ENCODE measurements at places on chromosomes 3 and 15. TPM values are rescaled to one million over a fixed set of nuclear protein-coding genes. Genes with fewer than 3 reads are reported as not detected.
A peak's percentile ranks its signal among the peaks of the same experiment; 100 is the strongest.

DNA sequence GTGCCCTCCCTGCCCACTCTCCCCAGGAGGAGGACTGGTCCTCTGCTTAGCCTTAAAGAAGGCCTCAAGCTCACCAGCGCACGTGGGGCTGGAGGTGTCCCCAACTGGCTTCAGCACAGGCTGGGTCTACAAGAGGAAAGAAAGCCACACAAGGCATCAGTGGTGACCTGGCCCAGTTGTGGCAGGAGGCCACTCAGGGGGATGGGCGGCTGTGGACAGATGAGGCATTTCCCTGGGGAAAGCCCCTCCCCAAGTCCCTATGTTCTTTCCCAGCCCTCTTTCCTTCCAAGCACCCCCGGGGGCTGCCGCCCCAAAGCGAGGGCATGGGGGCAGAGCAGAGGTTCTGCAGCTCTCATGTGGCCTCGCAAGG is 155.2 kb upstream of the TLE3 start:
- no peak for DNase-seq

CORO2B gene
- 6.2 TPM for total RNA-seq

DNA sequence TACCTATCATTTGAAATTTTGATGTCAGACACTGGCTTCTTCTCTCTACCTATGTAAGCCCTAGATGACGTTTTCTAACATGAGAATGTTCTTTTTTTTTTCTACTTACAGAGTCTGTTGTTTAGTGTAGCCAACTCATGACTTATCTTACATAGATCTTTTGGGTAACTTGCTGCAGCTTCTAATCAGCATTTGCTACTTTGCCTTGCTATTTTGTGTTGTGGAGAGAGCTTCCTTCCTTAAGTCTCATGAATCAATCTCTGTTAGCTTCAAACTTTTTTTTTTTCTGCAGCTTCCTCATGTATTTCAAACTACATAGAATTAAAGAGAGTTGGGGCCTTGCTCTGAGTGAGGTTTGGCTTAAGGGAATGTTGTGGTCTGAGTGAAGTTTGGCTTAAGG is 568.7 kb upstream of the BCHE start:
- DNase-seq = peak; percentile 1

CEMIP gene
- 3.6 TPM for total RNA-seq

- no peak for DNase-seq
Observed at GRCh38 chr3:123201223-123201556, 553 bp upstream of the SEC22A start.

GRCh38 chr3:157588386-157589060 is 85.3 kb upstream of the VEPH1 start:
- DNase-seq = no peak

- DNase-seq = peak; percentile 80
Observed at GRCh38 chr3:186882881-186883685, 40.6 kb downstream of the ADIPOQ start.

DNA sequence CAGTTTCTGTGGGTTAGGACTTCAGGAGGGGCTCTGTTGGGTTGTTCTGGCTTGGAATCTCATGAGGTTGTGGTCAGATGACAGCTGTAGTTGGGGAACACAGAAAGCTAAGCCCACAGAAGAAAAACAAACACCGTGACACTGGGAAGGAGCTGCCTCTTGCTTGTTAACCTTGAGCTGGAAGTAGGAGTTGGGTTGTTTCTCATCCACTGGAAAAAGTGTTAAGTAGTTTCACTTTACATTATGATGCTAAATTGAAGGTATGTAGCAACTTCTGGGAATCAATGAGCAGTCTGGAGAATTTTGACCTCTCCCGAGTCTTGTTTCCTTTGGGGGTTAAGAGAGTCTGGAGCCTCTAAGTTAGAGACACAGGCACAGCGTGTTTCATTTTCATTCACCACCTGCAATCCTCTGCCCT is 20.4 kb downstream of the HACD3 start:
- DNase-seq = peak; percentile 80

- peak; percentile 57 for DNase-seq
Observed at GRCh38 chr3:194489736-194490612, 3.2 kb upstream of the ATP13A3 start.

ACTC1 gene
- 860 TPM for total RNA-seq

- DNase-seq = no peak
Observed at GRCh38 chr15:40495516-40495915, 24.7 kb downstream of the CHST14 start.

DNA sequence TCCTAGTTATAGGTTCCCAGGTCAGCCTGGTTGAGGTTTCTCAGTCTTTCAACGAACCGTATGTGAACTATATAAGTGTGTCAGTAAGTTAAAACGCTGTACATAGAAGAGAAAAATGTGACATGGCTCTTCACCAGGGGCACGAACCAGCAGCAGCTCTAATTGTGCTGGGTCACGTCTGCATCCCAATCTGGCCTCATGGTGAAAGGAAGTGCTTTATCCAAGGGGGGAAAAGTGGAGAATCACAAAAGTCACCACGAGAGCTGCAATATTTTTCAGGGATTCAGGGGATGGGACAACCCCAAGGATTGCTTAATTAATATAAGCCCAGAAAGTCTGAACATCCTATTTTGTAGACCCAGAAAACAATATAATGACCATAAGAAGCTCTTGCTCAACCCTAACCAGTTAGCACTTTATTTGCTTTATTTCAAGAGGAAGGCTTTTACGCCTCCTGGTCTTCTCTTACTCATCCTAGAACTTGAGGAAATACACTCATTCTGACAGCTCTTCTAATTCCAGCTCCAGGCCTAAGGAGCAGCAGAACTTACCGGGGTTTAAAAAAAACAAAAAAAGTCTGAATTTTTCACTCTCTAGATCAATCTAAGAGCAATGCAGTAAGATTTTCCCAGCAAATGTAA is 16.5 kb downstream of the ANXA2 start:
- peak; percentile 66 for DNase-seq

DNA sequence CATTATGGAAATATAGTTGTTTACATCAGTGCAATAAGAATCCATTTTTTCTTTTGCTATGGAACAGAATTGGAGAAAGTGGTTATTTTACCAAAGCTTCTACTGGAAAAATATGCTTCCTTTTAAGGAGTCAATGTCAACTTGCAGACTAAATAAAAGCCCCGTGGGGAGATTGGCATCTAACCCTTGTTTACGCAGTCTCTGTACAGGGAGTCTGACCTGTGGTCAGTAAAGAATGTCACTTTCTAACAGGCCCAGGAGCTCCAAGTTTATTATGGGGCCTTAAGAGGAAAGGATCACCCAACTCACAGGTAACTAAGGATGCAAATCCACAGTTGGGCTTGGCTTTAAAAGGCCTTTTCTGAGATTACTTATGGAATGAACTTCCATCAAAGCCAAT is 1751.2 kb downstream of the SI start:
- DNase-seq = no peak

DNA sequence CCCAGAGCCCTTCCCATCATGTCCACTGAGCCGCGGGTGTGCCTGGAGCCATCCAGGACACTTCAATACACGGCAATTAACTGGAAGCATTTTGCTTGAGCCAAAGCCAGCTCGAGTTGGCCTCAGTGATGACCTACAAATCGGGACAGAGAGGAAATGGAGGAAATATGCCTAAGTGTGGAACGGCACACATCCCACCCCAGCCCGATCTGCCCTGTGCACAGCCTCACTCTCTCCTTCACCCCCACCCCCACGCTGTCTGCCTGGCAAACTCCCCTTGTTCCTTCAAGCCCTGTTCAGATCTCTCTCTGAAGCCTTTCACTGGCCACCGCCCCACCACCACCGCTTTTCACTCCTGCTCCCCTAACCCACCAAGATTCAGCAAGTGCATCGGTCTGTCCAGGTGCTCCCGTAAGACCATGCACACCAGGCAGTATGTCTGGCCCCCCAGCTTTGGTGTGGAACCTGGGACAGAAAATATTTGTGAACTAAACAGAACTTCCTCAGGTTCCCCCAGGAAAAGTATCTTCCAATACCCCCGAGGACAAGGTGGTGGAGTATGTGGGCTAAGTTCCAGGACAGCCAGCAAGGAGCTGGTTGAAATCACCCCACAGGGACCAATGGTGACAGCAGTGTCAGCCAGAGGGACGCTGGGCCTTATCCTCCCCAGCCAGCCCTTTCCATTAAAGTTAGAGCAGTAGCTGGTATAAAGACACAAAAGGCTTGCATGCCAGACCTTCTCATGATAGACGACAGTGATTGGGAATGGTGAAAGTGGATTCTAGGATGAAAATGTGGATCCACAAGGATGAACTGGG is 83.7 kb downstream of the VGLL4 start:
- DNase-seq = no peak

- DNase-seq = no peak
Observed at GRCh38 chr3:182716114-182716688, 77.1 kb upstream of the ATP11B start.

GRCh38 chr3:4584456-4585249 is 91.5 kb downstream of the ITPR1 start:
- no peak for DNase-seq

- DNase-seq = peak; percentile 32
Observed at GRCh38 chr3:73669260-73669659, 44.5 kb upstream of the PDZRN3 start.

PIGZ gene
- 0.54 TPM for total RNA-seq

GRCh38 chr3:153722157-153722556 is 399.0 kb upstream of the ARHGEF26 start:
- no peak for DNase-seq

GRCh38 chr3:158709666-158710083 is 22.6 kb downstream of the RARRES1 start:
- DNase-seq = peak; percentile 100

AADACL2 gene
- not detected for total RNA-seq

DNA sequence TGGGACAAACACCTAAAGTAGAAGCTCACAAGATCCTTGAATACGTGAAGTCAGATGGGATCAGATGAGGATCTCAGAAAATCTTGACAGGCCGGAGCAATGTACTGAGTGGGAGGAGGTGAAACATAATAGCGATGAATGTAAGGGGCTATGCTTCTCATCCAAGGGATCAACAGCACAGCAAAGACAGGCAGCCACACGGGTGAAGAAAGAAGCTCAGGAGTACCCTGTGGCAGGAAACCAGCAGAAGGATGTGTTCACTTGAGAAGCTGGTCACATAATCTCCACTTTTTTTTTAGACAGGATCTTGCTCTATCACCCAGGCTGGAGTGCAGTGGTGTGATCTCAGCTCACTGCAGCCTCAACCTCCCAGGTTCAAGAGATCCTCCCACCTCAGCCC is 92.4 kb downstream of the MEGF11 start:
- DNase-seq = no peak

DNA sequence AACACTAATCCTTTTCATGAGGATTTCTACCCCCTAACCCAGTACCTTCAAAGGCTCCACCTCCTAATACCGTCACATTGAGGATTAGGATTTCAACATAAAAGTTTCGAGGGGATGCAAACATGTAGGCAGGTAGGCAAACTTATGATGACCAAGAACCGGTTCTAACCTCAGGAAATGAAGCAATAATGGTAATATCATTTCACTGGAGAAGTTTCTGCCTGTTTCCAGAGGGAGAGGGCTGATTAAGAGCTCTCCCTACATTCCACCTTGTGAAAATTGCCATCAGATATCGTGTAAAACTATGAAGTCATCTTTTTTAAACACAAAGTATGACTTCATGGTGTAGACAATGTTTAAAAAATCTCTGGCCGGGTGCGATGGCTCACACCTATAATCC is 31.6 kb downstream of the NKIRAS1 start:
- DNase-seq = no peak

- DNase-seq = peak; percentile 14
Observed at GRCh38 chr3:39192490-39193092, at the start of gene XIRP1. XIRP1 (minus strand) TSS chr3:39192595; CDS start chr3:39189445, 3,150 bp downstream.

SSUH2 gene
- not detected for total RNA-seq

RBP2 gene
- total RNA-seq = not detected

SH3GL3 gene
- 2.7 TPM for total RNA-seq

FSIP1 gene
- 0.84 TPM for total RNA-seq

DNA sequence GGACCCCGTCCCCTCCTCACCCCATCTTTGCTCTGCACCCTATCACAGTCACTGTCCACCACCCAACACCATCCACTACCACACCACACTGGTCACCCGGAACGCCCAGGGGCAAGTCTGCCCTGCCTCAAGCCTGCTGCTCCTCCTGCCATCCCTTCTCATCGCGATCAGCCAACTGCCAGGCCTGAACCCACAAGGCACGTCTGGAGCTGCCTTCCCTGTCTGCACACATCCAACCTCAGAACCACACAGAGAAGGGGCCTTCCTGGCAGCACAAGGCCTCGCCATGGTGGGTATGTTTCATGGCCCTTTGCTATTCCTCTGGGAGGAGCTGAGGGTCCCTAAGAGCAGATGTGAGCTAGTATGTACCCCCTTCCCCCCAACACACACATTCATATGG is 3.4 kb upstream of the DUSP7 start:
- no peak for DNase-seq

DNA sequence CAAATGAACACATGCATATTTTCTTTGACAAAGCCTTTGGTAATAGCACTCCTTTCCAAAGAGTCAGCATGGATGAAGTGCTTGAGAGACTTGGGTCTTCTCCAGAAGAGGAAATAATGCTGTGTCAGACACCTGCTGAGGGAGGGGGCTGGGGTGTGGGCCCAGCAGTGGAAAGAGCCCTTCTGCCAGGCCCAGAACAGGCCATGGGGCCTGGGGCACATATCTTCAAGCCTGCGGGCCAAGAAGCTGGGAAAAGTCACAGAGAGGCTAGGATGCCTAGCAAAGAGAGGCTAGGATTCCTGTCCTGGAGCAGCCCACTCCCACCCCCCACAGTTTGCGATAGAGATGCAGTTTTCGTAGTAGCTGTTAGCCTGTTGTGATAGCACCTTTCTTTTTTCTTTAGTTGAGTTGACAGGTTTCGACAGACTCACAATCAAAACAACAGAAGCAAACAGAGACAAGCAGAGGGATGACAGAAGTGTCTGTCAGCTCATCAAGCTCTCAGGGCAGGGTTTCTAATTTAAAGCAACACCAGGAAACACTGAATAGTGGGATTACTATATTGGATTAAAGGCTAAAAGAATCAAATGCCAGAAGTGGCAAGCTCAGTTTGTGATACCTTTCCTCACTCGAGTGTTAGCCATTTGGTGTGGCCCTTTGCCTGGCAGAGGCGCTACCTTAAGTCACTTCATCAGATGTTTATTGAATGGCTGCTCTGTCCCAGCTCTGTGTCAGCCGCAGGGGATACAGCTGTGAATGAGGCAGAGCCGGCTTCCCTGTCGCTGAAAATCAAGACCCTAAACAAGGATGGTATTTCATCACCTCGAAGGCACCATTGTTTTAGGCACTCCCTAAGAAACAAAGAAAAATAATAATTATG is 19.0 kb downstream of the CMTM7 start:
- no peak for DNase-seq

CLDN16 gene
- total RNA-seq = 0.50 TPM
